ENCODE measurements at places on chromosomes 2 and 18.
A peak's percentile ranks its signal among the peaks of the same experiment; 100 is the strongest.

DNA sequence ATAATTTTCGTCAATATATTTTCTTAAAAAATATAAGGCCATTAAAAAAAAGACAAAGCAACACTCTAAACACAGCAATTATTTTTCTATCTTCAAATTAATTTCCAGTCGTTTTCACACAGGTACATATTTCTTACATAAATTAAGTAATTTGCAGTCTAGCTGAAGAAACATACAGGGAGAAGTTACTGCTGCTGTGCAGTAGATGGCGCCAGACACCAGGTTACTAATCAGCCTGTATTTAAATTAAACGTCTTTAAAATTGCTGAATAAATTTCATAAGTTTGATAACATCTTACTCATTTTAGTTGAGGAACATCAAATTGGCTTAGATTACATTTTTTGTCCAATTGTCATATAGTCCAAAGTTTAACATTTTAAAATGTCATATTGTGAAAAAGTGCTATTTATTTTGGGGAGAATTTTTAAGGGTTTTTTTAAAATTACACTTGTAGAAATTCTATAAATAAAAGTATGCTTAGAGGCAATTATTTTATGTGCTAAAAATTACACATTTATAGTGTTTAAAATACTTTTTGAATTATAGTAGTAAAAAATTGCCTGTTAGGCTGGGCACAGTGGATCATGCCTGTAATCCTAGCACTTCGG, 88.4 kb downstream of the PMAIP1 start:
- DNase-seq, result peak; percentile 45

- no peak for DNase-seq
Observed at GRCh38 chr18:73663581-73663980, 484.1 kb downstream of the FBXO15 start.

GRCh38 chr18:10792181-10792580, 266.4 kb downstream of the NAPG start:
- DNase-seq, result no peak

DNA sequence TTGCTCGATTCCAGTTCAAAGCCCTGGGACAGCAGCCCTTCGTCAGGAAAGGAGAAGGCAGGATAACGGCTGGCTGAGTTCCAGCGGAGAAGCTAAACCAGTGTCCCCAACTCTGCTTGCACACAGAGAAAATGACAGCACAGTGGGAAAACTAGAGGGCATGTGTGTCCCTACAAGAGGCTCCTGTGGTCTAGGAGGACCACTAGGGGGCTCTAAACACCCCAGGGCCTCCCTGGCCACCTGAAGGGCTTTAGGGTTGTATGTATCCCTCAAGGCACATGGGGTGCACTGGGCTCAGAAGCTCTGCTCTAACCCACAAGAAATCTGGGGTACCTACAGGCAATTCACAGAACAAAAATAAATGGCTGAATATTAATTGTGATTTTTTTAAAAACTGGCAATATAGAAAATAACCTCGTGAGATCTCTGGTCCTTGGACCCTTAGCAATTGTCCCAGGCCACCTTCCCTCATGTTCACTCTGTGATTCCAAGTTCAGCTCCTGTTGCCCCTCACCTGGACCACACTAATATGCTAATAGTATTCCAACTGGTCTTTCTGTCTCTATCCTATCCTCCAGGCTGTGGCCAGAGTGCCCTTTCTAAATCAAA, 17.5 kb downstream of the STAT1 start:
- DNase-seq, result peak; percentile 37

GRCh38 chr2:41377837-41378236, 670.0 kb upstream of the PKDCC start:
- DNase-seq, result no peak

- DNase-seq, result no peak
Observed at GRCh38 chr2:141856215-141856919, 274.4 kb downstream of the LRP1B start.

DNA sequence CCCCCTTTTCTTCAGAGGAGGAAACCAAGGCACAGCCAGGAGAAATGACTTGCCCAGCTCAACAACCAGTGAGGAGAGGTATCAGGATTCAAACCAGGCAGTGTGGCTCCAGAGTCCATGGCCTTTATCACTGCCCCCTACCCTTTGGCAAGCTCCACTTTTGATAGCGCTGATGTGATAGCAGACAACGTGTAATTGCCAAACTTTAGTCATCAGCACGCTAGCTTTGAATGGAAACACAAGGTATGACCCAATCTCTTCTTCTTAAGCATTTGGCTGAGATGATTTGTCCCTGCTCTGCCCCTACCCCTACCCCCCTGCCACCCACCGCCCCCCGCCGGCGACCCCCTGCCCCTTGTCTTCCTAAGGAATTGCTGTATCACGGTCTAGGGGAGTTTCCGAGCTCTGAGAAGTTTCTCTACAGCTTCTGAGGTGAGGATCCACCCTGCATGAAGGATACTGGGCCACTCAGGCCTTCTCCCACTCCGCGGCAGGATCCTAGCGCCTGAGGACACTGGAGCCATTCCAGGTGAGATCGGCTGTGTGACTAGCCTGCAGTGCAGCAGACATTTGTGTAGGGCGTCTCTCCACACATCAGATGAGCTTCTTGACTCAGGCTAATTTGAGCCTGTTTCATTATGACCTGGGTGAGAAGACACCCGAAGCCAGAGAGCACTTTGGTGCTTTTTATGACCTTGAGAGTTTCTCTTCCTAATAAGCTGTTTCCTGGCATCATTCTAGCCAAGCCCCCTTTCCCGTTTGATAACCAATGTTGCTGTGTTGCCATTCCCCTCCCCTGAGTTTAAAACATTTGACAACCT, 75.1 kb upstream of the MAP4K4 start:
- DNase-seq, result peak; percentile 68

GRCh38 chr2:14866736-14867352, 234.3 kb downstream of the LRATD1 start:
- DNase-seq, result no peak

DNA sequence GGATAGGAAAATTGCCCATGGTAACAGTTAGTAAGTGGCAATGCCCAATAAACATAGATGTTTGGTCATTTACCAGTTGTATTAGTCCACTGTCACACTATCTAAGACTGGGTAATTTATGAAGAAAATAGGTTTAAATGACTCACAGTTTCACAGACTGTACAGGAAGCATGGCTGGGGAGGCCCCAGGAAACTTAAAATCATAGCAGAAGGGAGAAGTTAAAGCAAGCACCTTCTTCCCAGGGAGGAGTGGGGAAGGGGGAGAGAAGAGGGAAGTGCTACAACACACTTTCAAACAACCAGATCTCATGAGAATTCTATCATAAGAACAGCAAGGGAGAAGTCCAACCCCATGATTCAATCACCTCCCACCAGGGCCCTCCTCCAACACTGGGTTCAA, 23.4 kb downstream of the NR4A2 start:
- no peak for DNase-seq

GRCh38 chr2:96924775-96925747, 55.2 kb upstream of the SEMA4C start:
- no peak for DNase-seq

- peak; percentile 45 for DNase-seq
Observed at GRCh38 chr2:10787176-10787968, 25.2 kb downstream of the PDIA6 start.

DNA sequence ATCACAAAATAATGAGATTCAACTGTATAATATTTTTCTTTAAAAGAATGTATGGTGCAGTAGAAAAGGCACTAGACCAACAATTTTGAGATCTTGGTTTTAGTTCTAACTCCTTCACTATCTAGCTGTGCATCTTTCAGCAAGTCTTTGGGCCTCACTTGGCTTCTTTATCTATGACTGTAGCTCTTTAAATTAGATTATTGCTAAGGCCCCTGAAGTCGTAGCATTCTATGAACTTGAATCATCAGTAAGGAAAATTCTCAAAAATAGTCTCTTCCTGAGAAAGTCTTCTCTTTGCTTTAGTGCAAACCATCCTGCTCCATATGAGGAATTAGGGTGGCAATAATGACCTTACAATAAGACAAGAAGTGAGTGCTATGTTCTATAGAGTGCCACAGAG, 140.4 kb downstream of the FTCDNL1 start:
- DNase-seq, result no peak

DNA sequence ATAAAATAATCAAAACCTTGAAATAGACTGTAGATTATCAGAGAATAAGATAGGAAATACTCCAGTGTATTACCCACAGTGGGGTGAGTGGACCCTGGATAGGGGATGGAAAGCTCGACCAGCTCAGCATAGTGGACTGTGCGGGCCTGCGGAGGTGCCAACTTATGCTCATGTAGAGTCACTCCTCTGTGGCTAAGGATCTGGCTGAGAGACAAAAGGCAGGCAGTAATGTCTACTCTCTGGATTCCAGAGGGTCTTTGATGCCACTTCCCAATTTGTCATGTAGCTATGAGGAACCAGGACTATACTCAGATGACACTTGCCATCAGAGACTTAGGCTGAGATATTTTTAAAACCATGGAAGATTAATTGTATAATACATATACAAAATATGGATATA, 101.9 kb upstream of the MCFD2 start:
- no peak for DNase-seq

GRCh38 chr2:172986040-172986439, 89.6 kb upstream of the MAP3K20 start:
- no peak for DNase-seq

DNA sequence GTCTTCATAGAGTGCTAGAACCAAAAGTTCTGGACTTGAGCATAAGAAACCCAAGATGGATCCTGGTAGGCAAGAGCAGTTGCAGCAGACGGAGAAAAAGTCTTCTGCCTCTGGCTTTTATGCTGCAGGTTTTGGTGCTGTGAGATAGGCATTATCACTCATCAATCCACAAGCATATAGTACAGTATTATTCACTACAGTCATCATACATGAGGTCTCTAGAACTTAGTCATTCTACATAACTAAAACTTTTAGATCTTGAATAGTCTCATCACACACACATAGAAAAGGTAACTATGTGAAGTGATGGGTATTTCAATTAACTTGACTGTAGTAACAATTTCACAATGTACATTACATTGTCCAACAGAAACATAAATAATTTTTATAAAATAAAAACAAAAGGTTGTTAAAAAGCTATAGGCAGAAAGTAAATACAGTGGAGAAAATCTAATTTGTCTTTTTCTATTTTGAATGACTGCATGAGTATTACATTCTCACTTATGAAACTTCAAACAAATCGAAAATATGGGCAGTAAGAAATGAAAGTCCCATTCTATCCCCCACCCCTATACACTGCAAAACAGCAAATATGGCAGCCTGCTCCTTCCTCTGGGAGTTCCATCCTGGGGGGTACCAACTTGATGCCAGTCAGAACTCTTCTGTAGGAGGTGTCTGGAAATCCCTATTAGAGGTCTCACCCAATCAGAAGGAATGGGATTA, 534.3 kb upstream of the ACVR2A start:
- DNase-seq, result no peak

DNA sequence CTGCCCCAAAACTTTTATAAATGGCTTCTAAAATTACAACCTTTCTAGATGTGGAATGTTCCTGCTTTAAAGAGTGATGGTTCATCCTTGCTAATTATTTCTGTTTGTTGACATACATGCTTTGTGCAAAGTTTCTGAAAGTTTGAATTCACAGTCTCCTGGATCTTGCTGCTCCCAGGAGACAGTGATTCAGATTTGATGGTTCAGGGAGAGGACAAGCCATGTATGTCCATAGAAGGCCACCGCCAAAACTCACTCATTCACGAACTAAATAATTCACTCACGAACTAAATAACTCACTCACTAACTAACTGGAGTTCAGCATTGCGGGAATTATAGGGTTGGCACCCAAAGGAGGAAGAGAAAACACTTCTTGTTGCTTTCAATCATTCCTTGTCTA, 416.5 kb upstream of the ZEB2 start:
- DNase-seq, result no peak

- no peak for DNase-seq
Observed at GRCh38 chr2:171529914-171530313, 7.6 kb downstream of the CYBRD1 start.

GRCh38 chr2:233430651-233431050, 76.4 kb downstream of the DGKD start:
- no peak for DNase-seq

DNA sequence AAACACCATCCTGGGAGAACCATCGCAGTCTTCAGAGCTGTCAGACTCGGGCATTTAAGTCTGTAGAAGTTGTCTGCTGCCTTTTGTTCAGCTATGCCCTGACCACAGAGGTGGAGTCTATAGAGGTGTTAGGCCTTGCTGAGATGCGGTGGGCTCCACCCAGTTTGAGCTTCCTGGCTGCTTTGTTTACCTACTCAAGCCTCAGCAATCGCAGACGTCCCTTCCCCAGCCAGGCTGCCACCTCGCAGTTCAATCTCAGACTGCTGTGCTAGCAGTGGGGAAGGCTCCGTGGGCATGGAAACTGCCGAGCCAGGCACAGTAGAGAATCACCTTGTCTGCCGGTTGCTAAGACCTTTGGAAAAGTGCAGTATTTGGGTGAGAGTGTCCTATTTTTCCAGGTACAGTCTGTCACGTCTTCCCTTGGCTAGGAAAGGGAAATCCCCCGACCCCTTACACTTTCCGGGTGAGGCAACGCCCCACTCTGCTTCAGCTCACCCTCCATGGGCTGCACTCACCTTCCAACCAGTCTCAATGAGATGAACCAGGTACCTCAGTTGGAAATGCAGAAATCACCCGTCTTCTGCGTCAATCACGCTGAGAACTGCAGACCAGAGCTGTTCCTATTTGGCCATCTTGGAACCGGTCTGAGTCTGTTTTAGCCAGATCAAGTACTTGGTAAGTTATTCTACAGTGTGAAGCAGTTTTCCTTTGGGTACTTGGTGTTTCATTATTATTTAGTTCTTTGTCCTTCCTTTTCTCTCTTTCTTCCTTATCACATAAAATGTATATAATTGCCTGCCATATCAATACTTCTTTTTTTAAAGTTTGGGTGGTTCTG, 71.5 kb downstream of the CDC42EP3 start:
- no peak for DNase-seq

GRCh38 chr2:120258196-120258595, 5.5 kb downstream of the RALB start:
- DNase-seq, result no peak

DNA sequence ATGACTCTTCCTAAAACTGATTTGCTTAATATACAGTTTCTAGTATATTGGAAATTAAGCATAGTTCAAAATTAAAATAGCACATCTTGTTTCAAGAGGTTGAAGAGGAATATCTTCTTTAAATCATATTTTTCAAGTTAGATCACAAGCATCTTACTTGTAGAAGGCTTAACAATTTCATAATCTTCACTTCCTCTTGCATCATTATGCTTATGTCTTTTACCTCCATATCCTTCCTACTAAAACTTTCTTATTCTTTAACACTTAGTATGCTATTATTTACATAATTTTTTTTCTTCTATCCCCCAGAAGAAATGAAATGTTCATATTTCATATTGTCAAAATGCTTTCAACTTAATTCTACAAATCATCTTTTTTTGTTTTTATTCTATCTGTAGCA, 1354.9 kb upstream of the TMEFF2 start:
- DNase-seq, result no peak

DNA sequence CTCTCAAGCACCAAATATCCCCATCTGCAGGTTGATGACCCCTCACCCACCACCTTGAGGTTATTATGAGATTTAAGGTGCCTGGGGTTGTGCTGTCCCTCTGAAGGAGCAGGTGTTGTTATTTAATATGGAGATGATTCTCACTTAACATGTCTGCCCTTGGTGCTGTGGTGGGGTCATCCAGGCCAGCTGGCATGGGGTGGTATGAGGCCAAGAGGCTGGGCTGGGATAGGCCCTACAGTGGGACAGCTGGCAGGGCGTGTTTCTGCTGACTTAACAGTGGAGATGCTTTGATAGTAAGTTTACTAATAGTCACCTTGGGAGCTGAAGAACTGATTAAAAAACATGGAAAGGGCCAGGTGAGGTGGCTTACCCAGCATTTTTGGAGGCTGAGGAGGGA, 22.4 kb downstream of the SERPINB12 start:
- no peak for DNase-seq

- DNase-seq, result no peak
Observed at GRCh38 chr18:23986600-23987359, 27.8 kb upstream of the TTC39C start.

Data from GM20000 (cell line).